Fibroblast of upper back skin (primary cell): ENCODE measurements at places on chromosomes 3 and 15.
A peak's percentile ranks its signal among the peaks of the same experiment; 100 is the strongest.

- DNase-seq: no peak
Measured at GRCh38 chr15:45326741-45327140, 51.6 kb downstream of the GATM start.

DNA sequence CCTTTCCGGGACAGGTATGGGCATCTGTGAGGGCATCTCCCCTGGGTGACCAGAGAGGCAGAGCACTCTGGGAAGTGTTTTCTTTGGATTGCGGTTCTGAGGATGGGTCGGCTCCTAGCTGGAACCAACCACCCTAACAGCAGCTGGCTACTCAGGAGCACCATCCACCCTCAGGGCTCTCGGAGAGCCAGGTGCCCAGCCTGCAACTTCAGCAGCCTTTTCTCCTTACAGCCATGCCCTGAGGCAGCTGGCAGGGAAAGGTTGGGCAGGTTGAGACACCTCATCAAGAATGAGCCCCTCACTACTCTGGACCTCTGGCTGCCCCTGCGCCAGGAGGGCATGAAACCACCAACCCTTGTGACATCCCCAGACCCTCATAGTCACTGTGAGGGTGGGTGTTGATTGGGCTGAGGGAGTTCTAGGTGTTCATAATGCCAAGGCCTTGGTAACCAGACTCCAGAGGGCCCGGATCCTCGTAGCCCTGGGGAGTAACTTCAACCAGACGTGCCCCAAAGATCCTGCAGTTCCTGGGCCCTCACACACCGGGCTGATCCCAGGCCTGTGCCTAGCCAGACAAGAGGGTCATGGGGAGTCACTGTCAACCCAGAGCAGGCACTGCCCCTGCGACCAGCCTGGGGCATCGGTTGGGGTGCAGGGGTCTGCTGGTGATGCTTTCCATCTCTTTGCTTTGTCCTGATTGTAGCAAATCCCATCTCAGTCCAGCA is 114.4 kb upstream of the ABHD17C start:
- DNase-seq: no peak

- DNase-seq: no peak
Measured at GRCh38 chr3:98763819-98764418, 779 bp downstream of the ST3GAL6 start.

- no peak for DNase-seq
Measured at GRCh38 chr3:51216291-51216690, 168.8 kb upstream of the MANF start.

- DNase-seq: peak; percentile 78
Measured at GRCh38 chr3:46495901-46496456, 1.8 kb upstream of the RTP3 start.

- DNase-seq: no peak
Measured at GRCh38 chr3:96991800-96992365, 177.5 kb downstream of the EPHA6 start.

DNA sequence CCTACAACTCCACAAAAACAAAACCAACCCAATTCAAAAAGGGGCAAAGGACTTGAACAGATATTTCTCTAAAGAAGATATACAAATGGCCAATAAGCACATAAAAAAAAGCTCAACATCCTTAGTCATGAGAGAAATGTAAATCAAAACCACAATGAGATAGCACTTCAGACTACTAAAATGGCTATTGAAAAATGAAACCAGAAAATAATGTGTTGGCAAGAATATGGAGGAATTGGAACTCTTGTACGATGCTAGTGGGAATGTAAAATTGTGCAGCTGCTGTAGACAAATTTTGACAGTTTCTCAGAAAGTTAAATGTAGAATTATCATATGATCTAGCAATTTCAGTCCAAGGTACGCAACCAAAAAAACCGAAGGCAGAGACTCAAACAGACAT is 29.0 kb downstream of the KY start:
- DNase-seq: peak; percentile 33

DNA sequence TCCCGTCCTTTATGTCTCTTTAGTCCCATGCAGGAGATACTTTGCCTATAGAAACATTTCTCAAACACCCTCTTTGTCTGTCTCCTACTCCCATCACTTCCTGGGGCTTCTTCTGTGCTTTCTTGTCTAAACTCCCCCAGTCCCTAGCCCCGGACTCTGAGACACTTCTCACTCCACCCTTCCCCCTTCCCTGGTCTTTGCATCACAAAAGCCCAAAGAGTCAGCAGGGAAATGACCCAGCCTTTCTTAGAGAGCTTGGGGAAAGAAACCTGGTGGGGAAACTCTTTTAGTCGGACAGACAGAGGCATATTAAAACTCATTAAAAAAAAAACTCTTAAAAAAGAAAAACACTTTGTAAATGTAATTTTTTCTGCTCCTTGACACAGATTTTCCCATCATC is 211.2 kb downstream of the TJP1 start:
- no peak for DNase-seq

- DNase-seq: no peak
Measured at GRCh38 chr3:45684327-45684892, 4.8 kb upstream of the SACM1L start.

- no peak for DNase-seq
Measured at GRCh38 chr15:44656298-44656697, 7.2 kb downstream of the SPG11 start.

GRCh38 chr3:194686816-194687637 is 1.3 kb downstream of the FAM43A start:
- peak; percentile 35 for DNase-seq

GRCh38 chr15:40157778-40158447 is 3.0 kb upstream of the BUB1B start:
- no peak for DNase-seq

GRCh38 chr3:177015881-177016280 is 181.4 kb downstream of the TBL1XR1 start:
- peak; percentile 5 for DNase-seq

- no peak for DNase-seq
Measured at GRCh38 chr15:31272558-31273257, 53.9 kb upstream of the KLF13 start.

DNA sequence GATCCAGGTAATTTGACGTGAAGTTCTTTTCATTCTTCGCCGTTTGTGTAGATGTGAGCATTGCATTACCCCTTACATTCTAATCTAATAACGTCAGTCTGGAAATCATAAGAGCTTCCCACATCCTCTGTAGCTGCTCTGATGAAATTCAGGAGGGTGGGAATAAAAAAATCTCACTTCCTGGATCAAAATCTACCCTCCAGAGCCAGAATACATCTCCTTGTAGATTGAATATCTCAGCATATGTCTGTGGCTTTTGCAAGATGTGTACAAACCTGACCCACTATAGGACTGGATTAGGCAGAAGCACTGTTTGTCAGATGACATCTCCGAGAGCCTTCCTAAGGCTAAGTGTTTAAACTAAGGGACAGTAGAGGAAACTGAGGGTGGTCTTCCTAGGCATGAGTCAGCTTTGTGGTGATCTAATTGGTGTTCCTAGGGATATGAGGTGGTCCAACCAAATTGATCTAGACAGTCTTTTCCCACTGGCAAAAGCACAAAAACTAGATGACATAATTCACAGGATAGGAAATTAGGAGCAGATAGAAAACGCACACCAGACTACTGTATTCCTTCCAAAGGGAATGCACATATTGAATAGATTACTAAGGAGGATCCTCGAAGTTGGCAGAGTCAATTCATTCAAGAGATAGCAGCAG is 216.3 kb upstream of the LRTM1 start:
- peak; percentile 94 for DNase-seq

DNA sequence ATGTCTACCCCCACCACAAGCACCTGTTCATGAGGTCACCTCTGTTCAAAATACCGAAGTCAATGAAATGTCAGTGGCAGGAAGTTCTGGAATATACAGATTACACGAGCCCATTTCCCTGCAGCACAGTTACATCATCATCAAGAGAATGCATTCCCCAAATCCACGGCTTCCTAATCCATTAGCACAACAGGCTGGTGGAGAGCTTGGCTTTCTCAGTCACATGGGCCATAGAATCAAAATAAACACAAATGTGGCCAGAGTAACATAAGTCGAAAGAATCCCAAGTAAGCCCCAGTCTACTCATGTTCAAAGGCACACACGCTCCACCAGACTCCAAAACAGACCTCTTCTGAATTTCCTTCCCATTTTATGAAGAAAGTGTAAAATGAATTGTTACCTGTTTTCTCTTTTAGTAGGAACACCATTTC is 419.3 kb downstream of the MAGI1 start:
- DNase-seq: peak; percentile 38

- DNase-seq: no peak
Measured at GRCh38 chr15:92454555-92455105, 60.9 kb downstream of the ST8SIA2 start.

DNA sequence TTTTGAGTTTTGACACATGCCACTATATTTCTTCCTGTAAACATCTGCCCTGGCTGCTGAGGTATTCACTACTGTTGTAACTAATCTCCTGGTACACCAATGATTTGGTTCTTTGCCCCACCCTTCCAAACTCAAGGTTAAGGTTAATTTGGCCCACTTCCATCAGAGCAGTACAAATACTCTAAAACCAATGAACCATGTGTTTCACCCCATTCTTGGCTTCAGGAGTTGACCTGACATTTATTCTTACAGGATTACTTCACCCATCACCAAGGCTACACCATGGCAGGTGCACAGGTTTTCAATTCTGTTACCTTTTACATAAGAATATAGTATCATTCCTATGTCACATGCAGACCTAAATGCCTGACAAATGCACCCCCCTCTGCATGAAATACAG is 1179.9 kb downstream of the ZPLD1 start:
- DNase-seq: no peak

DNA sequence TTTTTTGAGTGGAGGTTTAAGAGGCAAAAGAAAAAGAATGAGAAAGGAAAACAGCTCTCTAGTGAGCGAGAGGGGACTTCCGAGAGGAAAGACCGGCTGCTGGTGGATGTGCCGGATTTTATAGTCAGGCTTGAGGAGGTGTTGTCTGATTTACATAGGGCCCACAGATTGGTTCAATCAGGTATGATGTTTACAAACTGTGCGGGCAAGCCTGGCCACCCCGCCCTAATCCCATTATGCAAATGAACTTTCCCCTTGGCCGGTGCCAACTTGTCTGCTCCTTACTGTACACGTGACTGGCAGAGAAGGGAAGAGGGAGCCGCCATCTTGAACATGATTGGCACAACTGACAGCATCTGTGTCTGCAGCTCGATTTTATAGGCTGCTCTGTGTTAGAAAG is 44.7 kb downstream of the FAM43A start:
- no peak for DNase-seq

DNA sequence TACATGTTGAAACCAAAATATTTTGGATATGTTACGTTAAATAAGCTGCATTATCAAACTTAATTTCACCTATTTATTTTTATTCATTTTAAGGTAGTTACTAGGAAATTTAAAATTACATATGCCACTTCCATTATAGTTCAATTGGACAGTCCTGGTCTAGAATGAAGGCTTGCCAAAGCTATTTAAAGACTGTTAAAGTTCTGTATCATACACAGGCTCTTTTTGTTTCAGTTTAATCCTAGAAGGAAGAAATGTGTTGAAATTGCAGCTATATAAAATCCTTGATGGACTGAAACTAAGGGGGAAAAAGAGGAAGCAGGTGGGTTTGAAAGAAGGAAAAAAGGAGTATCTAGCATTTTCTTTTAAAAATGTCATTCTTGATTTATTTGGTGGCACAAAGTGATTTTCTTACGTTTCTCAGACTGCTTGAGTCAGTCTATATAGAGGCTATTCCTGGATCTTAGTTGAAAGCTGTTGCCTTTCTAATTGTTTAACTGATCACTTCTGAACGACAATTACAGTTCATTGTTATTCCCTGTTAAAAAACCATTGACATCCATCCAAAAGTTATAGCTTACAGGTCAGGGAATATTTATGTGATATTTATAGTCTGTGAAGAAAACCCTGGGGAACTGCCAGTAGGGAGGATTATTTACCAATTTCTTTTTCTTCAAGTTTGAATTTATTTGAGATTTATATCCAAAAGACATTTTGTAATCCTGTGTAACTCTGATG is 195.0 kb downstream of the RORA start:
- DNase-seq: no peak

- DNase-seq: no peak
Measured at GRCh38 chr3:54772746-54773145, 155.1 kb downstream of the LRTM1 start.

DNA sequence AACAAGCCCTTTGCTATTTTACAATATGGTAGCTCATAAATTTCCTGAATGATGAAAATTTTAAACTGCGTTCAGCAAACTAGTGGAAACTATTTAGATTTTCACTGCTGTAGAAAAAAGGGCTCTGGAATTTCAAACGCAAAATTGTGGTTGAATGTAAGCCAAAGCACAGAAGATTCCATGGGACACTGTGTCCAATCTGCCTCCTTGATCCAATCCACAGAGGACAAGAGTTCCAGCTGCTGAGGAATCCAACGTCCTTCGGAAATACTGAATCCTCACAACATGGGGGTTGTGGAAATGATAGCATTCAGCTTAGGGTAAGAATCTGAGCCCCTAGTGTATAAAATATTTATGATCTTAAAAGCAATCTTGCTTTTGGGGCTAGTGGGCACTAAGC is 161.0 kb downstream of the PLD1 start:
- no peak for DNase-seq

DNA sequence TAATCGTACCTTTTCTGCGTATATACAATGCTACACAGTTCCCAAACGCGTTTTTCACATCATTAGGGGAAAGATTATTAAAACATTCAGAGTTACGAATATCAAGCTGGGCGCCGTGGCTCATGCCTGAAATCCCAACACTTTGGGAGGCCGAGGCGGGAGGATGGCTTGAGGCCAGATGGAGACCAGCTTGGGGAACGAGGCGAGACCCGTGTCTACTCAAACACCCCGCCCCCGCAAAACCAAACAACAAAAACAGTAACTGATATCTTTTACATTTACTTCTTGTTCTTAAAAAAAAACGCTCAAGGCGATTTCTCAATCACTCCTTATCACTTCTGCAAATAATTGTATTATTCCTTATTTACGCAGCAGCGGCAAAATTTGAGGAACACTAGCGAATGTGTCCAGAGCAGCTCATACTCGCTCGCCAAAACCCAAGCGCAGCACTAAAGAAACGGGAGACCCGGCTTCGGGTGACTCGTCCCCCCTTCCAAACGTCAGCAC is 1.2 kb downstream of the ZBTB11 start:
- no peak for DNase-seq

DNA sequence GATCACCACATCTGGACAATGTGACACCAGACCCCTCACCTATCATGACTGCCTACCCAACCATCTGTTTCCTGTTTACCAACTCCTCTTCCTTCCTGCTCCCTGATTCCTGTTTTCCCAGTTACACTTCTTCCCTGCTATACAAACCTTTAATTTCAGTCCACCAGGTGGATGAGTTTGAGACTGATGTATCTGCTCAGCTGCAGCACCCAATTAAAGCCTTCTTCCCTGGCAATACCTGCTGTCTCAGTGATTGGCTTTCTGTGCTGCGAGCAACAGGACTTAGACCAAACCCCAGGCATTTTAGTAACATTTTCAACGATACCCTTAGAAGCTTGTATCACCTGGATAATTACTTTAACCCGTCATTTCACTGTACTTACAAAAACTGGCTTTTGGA is 968.2 kb upstream of the NR2F2 start:
- no peak for DNase-seq
